ENCODE measurements at places on chromosomes 4 and X.

DNA sequence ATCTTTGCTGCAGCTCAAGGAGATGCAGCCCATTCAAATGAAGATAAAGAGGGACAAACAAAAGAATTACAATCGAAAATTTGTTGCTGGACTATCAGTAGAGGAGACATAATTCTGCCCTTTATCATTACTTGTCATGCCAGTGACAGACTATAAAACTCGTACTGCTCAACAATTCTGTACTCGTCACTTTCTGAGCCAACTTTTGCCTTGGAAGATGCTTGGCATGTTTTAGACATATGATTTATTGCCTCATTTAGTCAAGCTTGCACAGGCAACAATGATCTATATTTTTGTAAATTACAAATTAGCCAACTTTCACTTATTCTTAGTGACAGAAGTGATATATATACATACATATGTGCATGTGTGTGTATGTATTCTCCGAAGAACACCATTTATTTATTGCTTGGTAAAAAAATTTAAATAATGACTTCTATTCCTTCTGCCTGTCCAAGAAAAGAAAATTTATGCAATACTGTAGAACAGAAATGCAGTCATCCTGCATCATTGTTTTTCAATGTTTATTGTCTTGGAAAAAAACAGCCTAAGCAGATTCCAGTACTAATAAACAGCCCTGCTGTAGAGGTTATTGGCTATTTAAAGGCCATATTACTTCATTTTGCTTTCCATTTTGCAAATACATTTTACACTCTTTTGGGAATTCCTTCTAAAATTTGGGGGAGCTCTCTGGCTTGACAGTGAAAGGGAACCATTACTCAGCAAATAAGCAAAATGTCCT is 374.9 kb upstream of the GALNT7 start:
- DNase-seq = no peak

- DNase-seq = no peak
Observed at GRCh38 chrX:112270991-112271390, 188.4 kb upstream of the TRPC5 start.

DNA sequence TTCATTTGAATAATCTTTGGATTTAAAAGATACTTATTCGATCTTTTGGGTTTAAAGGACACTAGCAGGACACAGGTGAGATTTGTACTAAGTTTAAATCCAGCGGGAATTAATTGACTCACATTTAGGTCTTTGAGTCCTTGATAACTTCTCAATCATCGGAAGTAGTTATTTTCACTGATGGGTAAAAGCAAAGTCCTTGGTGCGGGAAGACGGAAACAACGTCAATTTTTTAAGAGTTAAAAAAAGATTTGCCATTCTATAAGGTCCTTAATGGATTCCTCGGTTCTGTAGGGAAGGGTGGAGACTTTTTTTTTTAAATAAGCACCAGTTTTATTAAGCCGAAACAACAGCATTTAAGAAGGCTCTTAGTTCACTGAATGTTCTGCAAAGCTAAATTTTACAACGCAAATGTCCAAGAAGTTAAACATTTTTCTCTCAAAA is 2.9 kb downstream of the TMSB4X start:
- no peak for DNase-seq

GRCh38 chr4:62881901-62882300 is 1527.3 kb downstream of the TECRL start:
- no peak for DNase-seq

DNA sequence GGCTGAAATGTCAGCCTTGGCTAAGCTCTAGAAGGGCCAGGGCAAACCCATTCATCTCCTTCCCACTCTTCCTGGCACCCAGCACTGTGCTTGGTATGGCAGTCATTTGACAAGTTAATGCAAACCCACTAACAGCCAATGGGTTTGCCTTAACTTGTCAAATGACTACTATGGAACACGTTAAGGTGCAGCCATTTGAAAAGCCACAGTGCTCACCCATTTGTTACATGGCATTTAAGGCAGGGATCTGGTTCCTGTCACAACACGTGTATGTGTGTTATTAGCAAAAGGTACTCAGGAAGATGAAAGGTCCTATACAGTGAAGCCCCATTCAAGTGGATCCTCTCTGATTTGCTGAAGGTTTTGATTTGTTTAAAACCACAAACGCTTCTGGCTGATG is 7.2 kb downstream of the CRMP1 start:
- DNase-seq = no peak

- DNase-seq = peak; percentile 7
Observed at GRCh38 chr4:173420324-173420752, 21.4 kb upstream of the SCRG1 start.

DNA sequence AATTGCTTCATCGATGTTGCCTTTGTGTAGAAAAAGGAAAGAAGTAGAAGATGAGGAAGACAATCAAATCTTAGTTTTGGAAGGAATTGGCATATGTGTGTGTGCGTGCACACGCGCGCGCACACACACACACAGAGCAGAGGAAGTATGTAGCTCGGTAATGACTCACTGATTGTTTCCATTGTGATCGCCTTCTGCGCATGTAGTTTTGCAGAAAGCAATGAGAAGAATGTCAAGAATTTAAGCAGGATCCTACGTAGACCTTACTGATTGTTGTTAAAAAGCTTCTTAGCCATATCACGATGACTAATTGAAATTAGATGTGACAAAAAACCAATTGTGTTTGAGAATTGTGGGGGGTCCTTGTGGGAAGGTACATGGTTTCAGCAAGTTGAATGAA is 12.8 kb upstream of the LIMCH1 start:
- no peak for DNase-seq

DNA sequence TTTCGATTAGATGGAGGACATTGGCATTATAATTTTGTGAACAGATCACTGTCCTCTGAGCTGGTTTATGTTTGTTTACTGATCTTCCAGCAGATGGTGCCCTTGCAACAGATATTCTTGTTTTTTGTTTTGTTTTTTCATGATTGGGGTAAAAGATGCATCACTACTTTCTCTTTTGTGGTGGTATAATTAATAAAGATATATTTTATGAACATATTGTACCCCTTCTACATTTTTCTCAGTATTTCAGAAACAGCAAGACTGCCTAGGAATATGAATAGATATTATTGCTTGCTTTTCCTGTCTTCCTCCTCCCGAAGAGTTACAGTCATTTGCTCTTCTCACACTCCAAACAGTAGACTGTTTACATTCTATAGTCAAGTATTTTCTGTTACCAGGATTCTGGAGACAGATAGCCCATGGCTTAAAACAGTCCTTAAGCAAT is 905.2 kb downstream of the TRAM1L1 start:
- DNase-seq = no peak

- DNase-seq = no peak
Observed at GRCh38 chr4:79574741-79575451, 166.9 kb upstream of the GK2 start.

GRCh38 chrX:120840827-120841226 is 34.8 kb downstream of the CT47B1 start:
- no peak for DNase-seq

GRCh38 chr4:160141206-160141605 is 1038.3 kb downstream of the RAPGEF2 start:
- DNase-seq = no peak

GRCh38 chr4:7900334-7900909 is 39.2 kb downstream of the AFAP1 start:
- no peak for DNase-seq

- DNase-seq = no peak
Observed at GRCh38 chr4:37653601-37654000, 32.6 kb downstream of the RELL1 start.

- DNase-seq = no peak
Observed at GRCh38 chrX:54430519-54430918, 9.7 kb upstream of the TSR2 start.

DNA sequence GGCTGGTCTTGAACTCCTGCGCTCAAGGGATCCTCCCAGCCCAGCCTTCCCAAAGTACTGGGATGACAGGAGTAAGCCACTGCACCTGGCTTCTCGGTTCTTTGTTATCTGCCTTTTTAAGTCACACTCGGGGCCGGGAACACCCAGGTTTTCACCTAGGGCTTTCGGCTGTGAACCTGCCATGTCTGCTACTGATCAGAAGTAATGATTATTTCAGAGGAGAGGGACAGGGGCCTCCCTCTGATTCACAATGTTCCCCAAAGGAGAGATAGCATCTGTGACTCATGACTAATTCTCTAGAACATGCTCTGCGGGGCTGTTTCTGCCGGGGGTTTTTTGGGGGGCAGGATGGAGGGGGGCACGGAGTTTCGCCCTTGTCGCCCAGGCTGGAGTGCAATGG is 26.9 kb downstream of the CRLF2 start:
- no peak for DNase-seq

- no peak for DNase-seq
Observed at GRCh38 chr4:17786567-17786966, 5.1 kb upstream of the FAM184B start.

- no peak for DNase-seq
Observed at GRCh38 chrX:9614016-9614415, 149.2 kb downstream of the TBL1X start.

GRCh38 chr4:138512756-138513155 is 270.6 kb upstream of the SLC7A11 start:
- DNase-seq = no peak

GRCh38 chr4:120266602-120267001 is 200.0 kb upstream of the MAD2L1 start:
- no peak for DNase-seq

DNA sequence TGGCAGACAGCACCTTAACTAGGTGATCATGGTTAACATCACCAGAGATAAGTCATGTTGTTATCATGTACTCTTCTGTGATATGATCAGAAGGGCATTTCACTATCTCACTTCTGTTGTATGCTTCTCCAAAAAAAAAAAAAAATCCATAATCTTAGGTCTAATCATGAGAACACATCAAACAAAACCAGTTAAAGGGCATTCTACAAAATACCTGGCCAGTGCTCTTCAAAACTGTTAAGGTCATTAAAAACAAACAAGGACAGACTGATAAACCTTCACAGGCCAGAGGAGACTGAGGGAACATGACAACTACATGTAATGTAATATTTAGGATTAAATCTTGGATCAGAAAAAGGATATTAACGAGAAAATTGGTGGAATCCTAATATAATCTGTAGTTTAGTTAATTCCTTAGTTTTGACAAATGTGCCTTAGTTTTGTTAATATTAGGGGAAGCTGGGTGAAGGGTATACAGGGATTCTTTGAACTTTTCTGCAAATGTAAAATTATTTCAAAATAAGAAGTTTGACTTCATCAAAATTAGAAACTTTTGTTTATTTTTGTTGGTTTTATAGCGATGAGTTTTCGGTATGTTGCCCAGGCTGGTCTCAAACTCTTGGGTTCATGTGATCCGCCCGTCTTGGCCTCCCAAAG is 18.0 kb downstream of the RBM10 start:
- DNase-seq = no peak

- DNase-seq = no peak
Observed at GRCh38 chr4:8260656-8261111, 8.9 kb upstream of the HTRA3 start.

DNA sequence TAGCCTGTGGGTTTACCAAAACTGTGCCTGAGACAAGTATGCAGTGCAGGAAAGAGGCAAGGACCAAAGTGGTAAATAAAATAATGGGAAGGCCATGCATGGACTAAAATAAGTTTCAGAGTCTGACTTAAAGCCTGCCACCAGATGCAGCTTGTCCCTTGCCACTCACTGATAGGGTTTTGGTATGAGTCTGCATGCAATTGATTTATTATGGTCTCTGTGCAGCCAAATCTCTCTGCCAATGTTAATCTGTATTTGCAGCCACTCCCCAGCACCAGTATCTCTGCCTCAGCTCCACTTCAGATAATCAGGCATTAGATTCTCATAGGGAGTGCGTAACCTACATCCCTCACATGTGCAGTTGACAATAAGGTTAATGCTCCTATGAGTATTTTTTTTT is 5.5 kb upstream of the FGF2 start:
- DNase-seq = no peak

DNA sequence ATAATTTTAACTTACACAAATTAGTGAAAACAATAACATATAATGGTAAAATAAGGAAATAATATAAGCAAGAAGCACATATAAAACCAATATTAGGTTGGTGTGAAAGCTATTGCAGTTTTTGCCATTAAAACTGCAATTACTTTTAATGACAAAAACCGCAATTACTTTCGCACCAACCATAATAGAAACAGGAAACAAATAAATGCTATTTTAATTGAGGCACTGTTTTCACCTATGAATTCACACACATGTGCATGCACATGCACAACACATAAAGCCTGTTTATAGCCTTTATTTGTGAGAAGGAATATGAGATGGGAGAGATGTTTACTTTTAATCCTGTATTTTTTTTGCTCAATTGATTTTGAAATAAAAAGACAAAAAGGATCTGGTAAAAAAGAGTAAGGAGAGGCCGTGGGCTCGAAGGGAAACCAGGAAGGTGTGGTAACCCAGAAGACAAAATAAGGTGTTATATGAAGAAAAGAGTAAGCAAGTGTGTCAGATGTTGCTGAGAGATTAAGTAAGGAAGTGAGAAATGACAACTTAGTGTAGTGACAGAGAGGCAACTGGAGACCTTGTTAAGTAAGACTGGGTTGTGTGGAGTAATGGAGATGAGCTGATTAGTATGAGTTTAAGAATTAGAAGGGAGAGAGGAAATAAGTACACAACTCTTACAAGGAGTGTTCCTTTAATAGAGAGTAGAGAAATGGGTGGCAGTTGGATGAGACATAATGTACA is 69.0 kb downstream of the KLHL13 start:
- DNase-seq = no peak

DNA sequence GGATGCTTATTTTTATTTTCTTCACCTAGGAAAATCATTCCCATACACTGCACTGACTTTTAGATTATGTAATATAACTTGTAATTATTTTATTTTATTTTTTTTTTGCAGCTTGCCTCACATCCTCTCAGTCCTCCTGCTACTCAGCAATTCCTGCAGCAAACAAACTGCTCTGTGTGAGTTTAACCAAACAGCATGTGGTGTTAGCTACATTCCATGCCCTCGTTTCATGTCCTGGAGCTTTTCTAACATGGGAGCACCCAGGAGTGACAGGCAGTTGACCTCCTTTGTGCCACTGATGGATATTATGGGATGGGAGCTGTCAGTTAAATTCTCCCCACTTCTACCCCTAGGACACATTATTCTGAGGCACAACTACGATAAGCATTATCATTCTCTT is 24.8 kb downstream of the CXCL1 start:
- DNase-seq = no peak

GRCh38 chr4:10622728-10623127 is 61.8 kb downstream of the CLNK start:
- no peak for DNase-seq

DNA sequence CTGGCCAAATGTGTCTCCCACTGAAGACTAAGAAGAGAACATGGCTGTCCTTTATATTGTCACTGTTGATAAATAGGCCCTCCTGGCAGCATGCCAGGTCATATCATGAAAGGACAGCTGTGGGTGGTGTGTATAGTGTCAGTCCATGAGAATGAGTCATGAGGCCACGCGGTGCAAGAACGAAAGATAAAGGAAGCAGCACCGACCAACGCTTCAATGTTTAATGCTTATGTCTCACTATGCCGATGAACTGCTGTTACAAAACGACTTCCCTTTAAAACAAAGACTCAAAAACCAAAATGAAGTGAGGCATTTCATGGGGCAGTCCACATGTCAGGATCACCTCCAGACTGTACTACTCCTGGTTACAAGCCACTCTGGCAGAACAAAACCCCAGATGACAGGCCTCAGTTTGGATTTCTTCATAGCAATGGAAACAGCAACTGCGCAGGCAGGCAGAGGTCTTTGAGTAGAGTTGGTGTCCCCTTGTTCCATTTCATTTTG is 5.2 kb upstream of the TCEANC start:
- peak; percentile 48 for DNase-seq
